Activated naive CD8-positive, alpha-beta T cell treated with anti-CD3 and anti-CD28 coated beads for 36 hours (primary cell): ENCODE measurements at places on chromosomes 5 and 9.

DNA sequence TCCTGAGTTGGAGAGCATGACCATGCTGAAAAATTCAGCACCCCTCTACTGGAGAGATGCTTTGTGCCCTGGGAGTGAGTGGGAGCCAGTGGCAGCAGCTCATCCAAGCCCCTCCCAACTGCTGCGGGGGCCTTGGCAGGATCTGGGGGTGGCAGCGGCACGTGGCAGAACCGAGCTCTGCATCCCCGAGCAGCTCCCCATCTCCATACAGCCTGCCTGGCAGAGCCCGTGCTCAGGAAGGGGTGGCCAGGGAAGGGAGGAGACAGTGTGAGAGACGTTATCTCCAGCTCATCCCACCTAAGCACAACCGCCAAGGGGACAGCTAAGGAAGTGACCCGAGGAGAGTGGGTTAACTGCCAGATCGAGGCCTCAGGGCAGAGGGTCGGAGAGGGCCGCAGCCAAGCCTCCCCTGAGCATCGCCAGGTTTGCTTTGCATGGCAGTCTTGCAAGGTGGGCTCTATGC is 17.2 kb upstream of the DPM2 start:
- peak overlapping the region; percentile 24 for H3K4me3 ChIP-seq
- H3K27me3 ChIP-seq: no peaks in the 10 kb centered on the region
- H3K4me1 ChIP-seq: peaks cover 84% of the 10 kb centered on the region
- H3K36me3 ChIP-seq: peaks cover 38% of the 10 kb centered on the region
- DNase-seq: no peak

GRCh38 chr5:138461343-138462125 is 3.7 kb upstream of the EGR1 start:
- H3K36me3 ChIP-seq: peaks cover 8% of the 10 kb centered on the region
- no peaks in the 10 kb centered on the region for H3K27me3 ChIP-seq
- peaks cover 42% of the 10 kb centered on the region for H3K4me1 ChIP-seq

GRCh38 chr9:73869264-73869663 is 627.9 kb upstream of the RORB start:
- peak; percentile 4 for DNase-seq
- no peaks in the 10 kb centered on the region for H3K27me3 ChIP-seq
- no peak overlapping the region for H3K27ac ChIP-seq
- H3K4me3 ChIP-seq: no peak overlapping the region
- H3K36me3 ChIP-seq: no peaks in the 10 kb centered on the region

DNA sequence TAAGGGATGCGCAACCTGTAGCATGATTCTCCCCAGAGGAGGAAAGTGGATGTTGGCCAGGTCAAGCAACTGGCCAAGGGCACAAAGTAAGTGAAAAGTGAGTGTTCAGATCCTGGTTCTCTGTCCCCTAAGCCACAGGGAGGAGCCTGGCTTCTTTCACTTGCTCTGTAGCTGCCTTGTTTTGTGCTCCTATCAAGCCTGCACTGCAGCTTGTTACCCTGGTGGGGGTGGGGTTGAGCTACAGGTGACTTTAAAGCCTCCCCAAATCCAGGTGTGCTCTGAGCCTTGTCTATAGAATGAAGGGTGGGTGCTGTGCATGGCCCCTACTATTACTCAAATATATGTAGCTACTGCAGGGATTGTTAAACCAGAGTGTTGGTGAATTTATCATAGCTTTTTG is 32.9 kb downstream of the RALGPS1 start:
- no peak overlapping the region for H3K4me3 ChIP-seq
- no peak for DNase-seq
- no peak overlapping the region for H3K27ac ChIP-seq

DNA sequence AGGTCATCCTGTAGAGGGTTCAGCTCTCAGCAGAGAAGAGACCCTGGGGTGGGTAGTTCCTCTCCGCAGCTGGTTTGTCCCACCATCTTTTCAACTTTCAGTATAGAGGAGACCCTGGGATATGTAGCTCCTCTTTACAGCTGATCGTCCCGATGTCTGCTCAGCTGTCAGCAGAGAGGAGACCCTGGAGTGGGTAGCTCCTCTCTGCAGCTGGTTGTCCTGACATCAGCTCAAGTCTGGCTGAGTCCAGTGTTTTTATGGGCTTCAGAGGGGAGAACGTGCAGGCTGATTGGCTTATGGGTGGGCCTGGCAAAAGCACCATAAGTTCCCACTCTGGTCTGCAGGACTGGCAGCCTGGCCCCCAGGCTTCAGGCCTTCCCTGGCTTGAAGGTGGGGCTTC is 80.8 kb downstream of the NLN start:
- H3K36me3 ChIP-seq: peaks cover 73% of the 10 kb centered on the region
- H3K4me1 ChIP-seq: peaks cover 24% of the 10 kb centered on the region
- H3K4me3 ChIP-seq: no peak overlapping the region
- DNase-seq: no peak

- no peaks in the 10 kb centered on the region for H3K27me3 ChIP-seq
- no peak for DNase-seq
- H3K36me3 ChIP-seq: no peaks in the 10 kb centered on the region
- no peak overlapping the region for H3K4me3 ChIP-seq
Observed at GRCh38 chr5:105684799-105685198, 1985.9 kb downstream of the EFNA5 start.

DNA sequence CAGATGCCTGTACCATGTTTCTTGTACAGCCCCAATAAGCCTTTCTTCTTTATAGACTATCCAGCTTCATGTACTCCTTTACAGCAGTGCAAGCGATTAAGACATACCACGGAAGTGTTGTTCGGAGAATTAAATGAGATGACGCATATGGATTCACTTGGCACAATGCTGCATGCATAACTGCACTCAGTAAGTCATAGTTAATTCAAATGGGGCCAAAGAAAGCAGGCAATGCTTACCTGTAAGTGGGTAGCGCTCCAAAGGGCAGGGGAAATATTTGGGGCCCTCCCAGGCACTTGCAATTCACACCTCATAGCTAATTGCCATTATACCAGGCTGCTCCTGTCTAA is 7.7 kb upstream of the ADRA1B start:
- H3K27me3 ChIP-seq: peaks cover 18% of the 10 kb centered on the region
- H3K27ac ChIP-seq: no peak overlapping the region
- H3K36me3 ChIP-seq: no peaks in the 10 kb centered on the region
- no peak for DNase-seq
- no peak overlapping the region for H3K4me3 ChIP-seq

DNA sequence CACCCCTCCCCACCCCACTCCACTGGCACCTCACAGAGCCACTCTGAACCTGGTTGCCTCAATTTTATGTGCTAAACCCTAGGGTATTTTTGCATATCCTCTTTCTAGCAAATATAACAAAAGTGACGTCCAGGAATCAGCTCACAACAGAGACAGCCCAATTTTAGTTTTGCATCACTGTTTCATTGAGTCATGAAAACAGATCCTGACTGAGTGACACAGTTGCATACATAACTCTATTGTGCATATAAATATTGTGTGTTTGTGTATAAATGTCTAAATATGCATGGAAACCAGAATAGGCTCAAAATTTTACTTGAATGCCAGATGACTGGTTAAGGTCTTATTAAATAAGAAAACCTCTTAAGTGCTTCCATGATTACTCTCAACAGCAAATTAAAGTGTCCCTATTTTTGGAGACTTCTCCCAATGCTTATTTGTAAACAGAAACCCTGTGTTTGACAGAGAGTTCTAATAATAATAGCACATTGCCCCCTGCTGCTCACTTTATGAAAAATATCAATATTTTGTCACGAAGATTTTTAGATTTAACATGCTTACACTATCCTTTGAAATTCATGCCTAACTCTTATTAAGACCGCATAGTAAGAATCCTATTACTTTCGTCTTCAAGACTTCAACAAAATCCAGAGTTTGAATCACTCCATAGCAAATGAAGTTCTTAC is 75.5 kb upstream of the PRRC1 start:
- peaks cover 11% of the 10 kb centered on the region for H3K27me3 ChIP-seq
- H3K36me3 ChIP-seq: no peaks in the 10 kb centered on the region
- no peak for DNase-seq

DNA sequence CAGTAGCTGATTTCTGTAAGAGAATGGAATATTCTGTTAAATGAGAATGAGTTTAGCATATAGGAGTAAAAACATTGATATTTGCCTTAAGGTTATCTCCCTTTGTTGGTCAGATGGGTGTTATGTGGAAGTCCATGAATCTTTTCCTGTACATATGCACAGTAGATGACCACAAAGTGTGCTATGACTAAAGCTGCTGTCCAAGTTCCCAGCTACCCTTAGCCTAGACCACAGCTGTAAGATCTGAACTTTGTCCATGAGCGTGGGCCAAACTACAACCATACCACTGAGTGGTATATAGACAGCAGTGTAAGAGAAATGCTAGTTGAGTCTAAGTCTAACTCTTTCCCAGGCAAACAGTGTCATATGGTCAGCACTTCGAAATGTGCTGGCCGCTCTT is 48.8 kb downstream of the CD180 start:
- peaks cover 21% of the 10 kb centered on the region for H3K36me3 ChIP-seq
- H3K27ac ChIP-seq: no peak overlapping the region
- DNase-seq: no peak
- no peaks in the 10 kb centered on the region for H3K4me1 ChIP-seq
- no peak overlapping the region for H3K4me3 ChIP-seq

DNA sequence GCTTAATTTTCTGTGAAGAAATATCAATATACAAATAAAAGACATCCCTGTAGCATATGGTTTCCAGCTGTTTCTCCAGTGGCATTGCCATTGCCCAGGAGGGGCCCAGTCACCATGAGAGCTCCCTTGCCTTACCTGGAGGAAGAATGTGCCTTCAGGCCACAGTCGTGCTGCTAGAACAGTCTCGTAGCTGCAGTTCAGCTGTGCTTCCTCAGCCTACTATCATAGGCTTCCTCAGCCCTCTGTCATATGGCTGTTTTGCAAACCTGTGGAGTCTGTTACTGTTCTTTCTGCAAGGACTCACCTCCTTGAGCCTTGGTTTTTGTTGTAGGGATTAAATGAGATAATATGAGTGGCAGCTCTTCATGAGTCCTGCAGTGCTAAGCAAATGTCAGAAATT is 67.6 kb downstream of the RCL1 start:
- no peak overlapping the region for H3K4me3 ChIP-seq
- H3K36me3 ChIP-seq: peaks cover 60% of the 10 kb centered on the region
- no peaks in the 10 kb centered on the region for H3K27me3 ChIP-seq
- no peak overlapping the region for H3K27ac ChIP-seq
- no peak for DNase-seq
- peaks cover 9% of the 10 kb centered on the region for H3K4me1 ChIP-seq

DNA sequence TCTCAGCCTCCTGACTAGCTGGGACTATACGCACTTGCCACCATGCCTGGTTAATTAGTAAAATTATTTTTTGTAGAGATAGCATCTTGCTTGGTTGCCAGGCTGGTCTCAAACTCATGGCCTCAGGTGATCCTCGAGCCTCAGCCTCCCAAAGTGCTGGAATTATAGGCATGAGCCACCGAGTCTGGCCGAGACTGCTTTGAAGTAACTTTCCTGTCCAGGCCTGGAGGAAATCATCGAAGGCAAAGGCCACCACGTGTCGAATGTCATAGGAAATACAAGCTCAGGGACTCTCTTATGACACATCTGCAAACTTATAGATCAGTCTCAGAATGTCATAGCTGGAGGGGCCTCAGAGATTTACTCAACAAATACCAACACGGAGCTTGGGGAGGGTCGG is 25.1 kb downstream of the RAPGEF1 start:
- no peak overlapping the region for H3K4me3 ChIP-seq
- no peaks in the 10 kb centered on the region for H3K27me3 ChIP-seq
- H3K27ac ChIP-seq: peak overlapping the region; percentile 2
- peaks cover 24% of the 10 kb centered on the region for H3K36me3 ChIP-seq

- no peak for DNase-seq
- H3K27ac ChIP-seq: no peak overlapping the region
- no peaks in the 10 kb centered on the region for H3K27me3 ChIP-seq
- H3K36me3 ChIP-seq: peaks cover 5% of the 10 kb centered on the region
- no peak overlapping the region for H3K4me3 ChIP-seq
Observed at GRCh38 chr9:36479101-36479500, 79.0 kb upstream of the RNF38 start.

GRCh38 chr5:73954381-73954780 is 328.4 kb downstream of the ARHGEF28 start:
- peaks cover 5% of the 10 kb centered on the region for H3K27me3 ChIP-seq
- no peaks in the 10 kb centered on the region for H3K4me1 ChIP-seq
- H3K4me3 ChIP-seq: no peak overlapping the region
- H3K27ac ChIP-seq: no peak overlapping the region
- H3K36me3 ChIP-seq: no peaks in the 10 kb centered on the region

DNA sequence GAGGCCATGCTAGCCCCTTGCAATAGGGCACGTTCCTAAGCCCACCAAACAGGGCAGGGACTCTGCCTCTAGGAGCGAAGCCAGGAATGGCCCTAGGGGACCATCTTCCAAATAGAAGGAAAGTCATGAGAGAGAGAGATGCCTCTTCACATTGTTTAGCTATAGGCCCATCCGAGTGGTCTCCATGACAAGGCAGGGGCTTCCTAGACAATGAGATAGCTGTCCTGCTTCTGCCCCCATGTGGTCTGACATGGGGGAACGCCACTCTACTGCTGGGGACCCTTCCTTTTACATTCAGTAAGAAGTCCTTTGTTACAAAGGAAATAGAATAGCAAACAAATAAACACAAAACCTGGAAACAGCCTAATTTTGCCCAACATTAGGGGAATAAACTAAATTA is 17.9 kb upstream of the KIF4B start:
- peaks cover 20% of the 10 kb centered on the region for H3K27me3 ChIP-seq
- no peak for DNase-seq
- no peaks in the 10 kb centered on the region for H3K36me3 ChIP-seq
- H3K27ac ChIP-seq: no peak overlapping the region
- H3K4me3 ChIP-seq: no peak overlapping the region
- H3K4me1 ChIP-seq: no peaks in the 10 kb centered on the region

GRCh38 chr5:27266184-27266583 is 227.8 kb upstream of the CDH9 start:
- DNase-seq: no peak
- H3K36me3 ChIP-seq: no peaks in the 10 kb centered on the region
- H3K27me3 ChIP-seq: no peaks in the 10 kb centered on the region
- H3K4me1 ChIP-seq: no peaks in the 10 kb centered on the region

DNA sequence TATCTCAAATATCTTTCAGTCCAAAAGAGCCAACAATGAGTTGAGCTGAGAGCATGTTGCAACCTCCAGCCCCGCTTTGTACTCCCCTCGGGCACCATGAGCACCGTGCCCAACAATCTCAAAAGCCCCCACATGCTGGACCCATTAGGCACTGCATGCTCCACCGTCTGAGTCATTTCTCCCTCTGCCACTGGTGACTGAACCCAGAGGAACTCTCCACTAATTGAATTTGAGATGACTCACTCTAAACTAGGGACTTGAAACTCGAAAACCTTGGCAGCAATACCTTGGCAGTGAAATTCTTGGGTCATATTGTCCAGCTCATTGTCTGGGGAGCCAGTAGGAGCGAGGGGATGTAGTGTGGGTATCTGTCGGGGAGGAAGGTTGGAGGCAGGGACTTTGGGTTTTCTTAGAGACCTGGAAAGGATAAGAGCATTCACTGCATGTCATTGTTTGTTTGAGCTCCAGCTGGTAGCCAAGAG is 49.9 kb upstream of the SLIT3 start:
- H3K27me3 ChIP-seq: no peaks in the 10 kb centered on the region
- no peak overlapping the region for H3K4me3 ChIP-seq
- no peak for DNase-seq
- no peak overlapping the region for H3K27ac ChIP-seq
